ENCODE measurements at places on chromosomes 12 and 14.

- DNase-seq = no peak
Observed at GRCh38 chr12:33180918-33181317, 258.7 kb downstream of the SYT10 start.

DNA sequence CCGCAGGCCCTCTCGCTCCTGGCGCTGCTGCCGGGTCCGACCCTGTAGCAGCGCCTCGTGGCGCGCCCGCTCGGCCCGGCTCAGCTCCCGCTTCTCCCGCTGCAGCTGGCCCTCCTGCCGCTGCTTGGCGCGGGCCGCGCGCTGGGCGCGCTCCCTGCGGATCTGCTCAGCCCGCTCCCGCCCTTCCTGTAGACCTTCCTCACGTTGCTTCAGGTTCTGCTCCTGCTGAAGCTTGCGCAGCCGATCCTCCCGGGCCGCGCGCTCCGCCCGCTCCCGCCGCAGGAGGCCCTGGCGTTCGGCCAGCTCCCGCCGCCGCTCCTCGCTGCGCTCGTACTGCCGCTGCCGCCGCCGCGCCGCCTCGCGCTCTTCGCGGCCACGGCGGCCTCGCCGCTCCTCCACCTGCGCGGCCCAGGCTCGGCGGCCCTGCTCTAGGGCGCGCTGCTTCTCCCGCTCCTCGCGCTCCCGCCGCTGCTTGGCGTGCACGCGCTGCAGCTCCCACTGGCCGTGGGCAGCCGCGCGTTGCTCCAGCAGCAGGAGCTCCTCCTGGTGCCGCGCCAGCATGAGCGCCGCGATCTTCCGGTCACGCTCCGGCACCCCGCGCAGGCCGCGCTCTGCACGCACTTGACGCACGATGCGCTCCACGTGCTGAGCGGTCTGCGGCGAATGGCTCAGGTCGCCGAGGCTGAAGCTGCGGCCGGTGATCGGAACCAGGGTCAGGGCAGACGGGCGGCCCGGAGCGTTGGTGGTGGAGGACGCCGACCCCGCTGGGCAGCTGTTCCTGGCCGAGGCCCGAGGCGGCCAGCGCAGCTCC lies 2.4 kb downstream of the CCDC177 start:
- DNase-seq = peak; percentile 12

GRCh38 chr14:92404018-92404417 lies 81.1 kb downstream of the SLC24A4 start:
- DNase-seq = no peak

- no peak for DNase-seq
Observed at GRCh38 chr14:70827347-70827746, 18.0 kb upstream of the MAP3K9 start.

GRCh38 chr12:116244001-116244400 lies 33.5 kb downstream of the MED13L start:
- DNase-seq = no peak

DNA sequence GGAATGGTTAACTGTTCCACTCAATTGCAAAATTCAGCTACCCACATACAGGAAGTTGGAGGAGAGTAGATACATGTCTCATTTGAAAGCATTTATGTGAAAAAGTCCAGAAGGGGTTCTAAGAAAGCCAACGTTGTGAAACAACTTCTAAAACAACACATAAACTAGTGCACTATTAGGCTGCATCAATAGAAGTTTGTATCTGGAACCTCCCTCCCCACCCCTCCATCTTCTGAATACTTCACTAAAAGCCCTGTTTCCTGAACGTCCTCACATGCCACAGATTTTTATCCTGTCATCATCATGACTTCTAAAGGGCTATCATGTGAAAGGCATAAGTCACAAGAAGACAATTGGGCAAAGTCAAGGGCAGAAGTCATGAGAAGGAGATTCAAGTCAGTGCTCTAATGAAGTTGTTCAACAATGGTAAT lies 5.5 kb downstream of the KRT79 start:
- no peak for DNase-seq

GRCh38 chr12:15216036-15216889 lies 5.0 kb downstream of the RERG start:
- no peak for DNase-seq

GRCh38 chr12:110431957-110432587 lies 18.1 kb downstream of the ARPC3 start:
- DNase-seq = no peak

DNA sequence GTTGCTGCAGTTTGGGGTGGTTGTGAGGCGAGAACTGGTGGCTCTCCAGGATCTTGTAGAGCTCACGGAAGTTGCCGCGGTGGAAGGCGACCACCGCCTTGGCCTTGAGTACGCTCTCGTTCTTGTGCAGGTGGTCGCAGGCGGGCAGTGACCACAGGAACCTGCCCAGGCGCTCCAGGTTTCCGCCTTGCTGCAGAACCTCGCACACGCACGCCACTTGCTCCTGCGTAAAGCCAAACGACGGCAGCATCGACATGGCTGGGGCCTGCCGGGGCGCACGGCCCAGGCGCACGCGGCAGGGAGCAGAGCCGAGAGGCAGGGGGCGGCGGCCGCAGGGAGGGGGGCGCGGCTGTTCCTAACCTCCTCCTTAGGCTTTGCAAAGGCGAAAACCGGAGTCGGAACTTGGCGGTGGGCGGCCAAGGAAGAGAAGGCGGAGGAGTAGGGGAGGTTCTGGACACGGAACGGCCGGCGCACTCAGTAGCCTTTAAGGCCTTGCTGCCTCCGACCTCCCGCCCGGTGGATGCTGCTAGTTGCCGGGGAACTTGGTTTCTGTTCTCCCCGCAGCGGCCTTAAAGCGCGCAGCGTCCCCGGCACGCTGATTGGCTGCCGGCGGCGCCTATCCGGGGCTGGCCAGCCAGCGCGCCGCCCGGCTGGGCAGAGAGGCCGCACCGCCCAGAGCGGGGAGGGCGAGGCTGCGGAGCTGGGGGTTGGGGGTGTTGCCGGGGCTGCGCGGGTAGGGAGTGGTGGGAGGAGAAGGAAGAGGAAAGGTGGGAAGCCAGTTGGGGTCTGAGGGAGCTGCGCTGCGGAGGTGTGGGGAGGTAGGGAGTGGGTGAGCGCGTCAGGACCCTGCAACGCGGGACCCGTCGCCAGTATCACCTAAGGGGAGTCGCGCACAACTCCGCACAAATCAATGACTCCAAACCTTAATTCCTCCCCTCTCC lies at the start of gene SIX1:
Gene SIX1 (minus strand): TSS at position 544 of the 941 bp plus-strand sequence. CDS start 288 bp downstream, at position 256.
- peak; percentile 53 for DNase-seq

DNA sequence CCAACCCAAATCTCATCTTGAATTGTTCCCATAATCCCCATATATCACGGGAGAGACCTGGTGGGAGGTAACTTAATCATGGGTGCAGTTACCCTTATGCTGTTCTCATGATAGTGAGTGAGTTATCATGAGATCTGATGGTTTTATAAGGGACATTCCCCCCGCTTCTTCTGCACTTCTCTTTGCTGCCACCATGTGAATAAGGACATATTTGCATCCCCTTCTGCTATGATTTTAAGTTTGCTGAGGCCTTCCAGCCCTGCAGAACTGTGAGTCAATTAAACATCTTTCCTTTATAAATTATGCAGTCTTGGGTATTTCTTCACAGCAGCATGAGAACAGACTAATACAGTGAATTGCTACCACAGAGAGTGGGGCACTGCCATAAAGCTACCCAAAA lies 179.1 kb downstream of the LRIG3 start:
- DNase-seq = no peak

- no peak for DNase-seq
Observed at GRCh38 chr14:75822522-75823141, 159.2 kb downstream of the TGFB3 start.

- no peak for DNase-seq
Observed at GRCh38 chr12:121789800-121790728, 3.4 kb downstream of the RHOF start.

- DNase-seq = no peak
Observed at GRCh38 chr12:64431791-64432190, 20.1 kb upstream of the TBK1 start.

GRCh38 chr12:43167691-43168090 lies 384.3 kb downstream of the ADAMTS20 start:
- DNase-seq = no peak

GRCh38 chr14:89649451-89650075 lies 232.5 kb upstream of the FOXN3 start:
- DNase-seq = no peak

- no peak for DNase-seq
Observed at GRCh38 chr12:1932264-1932777, 13.9 kb upstream of the CACNA2D4 start.

DNA sequence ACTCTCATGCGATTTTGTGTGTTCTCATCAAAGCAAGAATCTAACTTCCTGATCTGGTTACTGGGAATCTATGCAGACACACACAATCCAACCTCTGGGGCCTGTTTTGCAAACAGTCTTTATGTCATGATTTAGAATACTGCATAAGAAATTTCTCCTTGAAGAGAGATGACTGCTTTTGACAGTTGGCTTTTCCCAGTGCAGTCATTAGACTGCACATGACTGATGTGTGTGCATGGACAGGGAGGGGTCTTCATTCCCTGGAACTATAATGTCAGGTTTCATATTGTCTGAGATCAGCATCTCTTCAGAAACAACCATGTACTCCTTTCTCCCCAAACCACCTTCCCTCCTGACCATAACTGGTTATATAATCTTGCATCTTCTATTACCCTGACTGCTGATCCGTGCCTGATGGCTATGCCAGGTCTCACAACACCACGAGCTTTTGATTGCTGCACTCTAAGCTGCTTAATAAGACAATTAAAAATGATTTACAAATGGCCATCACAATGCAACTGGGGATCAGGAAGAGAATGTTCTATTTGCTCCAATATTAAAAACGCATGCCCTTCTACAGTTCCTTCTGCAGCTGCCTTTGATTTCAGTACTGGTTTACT lies 995.4 kb downstream of the NRXN3 start:
- no peak for DNase-seq

GRCh38 chr14:91249841-91250616 lies 5.5 kb upstream of the GPR68 start:
- DNase-seq = no peak

DNA sequence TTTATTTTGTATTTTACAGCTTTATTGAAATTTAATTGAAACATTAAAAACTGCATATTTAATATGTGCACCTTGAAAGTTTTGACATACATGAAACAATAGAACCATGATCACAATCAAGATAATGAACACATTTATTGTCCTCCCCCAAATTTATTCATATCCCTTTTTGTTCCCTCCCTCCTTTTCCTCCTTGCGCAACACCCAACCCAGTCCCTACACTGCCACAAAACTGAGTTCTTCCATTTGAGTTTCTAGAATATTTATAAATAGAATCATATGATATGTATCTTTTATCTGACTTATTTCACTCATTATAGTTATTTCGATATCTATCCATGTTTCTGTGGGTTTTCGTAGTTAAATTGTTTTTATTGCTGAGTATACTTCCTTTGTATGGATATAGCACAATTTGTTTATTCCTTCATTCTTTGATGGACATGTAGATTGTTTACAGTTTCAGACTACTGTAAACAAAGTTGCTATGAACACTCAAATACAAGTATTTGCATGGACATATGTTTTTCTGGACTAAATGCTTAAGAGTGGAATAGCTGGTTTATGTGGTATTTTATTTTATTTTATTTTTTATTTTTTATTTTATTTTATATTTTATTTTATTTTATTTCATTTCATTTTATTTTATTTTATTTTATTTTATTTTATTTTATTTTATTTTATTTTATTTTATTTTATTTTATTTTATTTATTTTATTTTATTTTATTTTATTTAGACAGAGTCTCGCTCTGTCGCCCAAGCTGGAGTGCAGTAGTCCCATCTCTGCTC lies 359.1 kb downstream of the SLC6A15 start:
- no peak for DNase-seq

DNA sequence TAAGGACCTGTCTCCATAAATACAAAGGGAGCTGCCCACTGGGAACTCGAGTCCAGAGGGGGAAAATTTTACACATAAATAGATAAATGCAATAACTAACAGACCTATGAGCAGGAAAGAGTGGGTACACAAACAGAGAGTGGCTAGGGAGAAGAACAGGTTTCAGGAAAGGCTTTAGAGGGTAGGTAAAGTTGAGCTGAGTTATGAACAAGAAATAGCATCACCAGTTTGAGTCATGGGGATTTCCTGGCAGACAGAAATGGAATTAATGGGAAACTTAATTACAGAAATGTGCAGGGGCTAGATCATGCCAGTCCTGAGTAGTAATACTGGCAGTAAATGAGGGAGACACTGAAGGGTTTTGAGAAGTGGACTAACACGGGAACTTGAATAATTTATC lies 58.0 kb upstream of the CCDC175 start:
- DNase-seq = no peak

- DNase-seq = no peak
Observed at GRCh38 chr12:7015555-7016370, 2.5 kb downstream of the LPCAT3 start.

- no peak for DNase-seq
Observed at GRCh38 chr12:49369411-49370145, 2.3 kb downstream of the SPATS2 start.

- no peak for DNase-seq
Observed at GRCh38 chr14:95078867-95079266, 78.5 kb downstream of the DICER1 start.

DNA sequence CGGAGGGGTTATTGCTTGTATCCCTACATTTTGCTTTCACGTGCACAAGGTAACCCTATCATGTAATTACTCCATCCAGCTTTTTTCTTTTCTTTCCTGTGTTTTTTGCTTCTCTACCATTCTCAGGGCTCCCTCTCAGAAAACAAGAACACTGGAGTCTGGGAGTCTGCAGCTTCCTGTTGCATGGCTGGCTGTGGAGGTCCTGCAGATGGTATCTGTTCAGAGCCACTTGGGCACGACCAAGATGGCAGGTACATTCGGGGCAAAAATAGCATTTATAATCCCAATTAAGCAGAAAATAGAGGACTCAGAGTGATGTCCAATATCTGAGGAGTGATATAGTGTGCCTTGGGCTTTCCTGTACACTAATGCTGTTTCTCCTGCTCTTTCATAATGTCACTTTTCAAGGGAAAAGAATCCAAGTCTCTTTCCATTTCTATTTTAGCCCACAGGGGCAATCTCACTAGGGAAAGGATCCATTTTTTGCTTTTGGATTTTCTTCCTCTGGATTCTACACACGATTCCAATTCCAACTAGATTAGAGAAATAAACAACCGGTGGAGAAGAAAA lies 3.2 kb upstream of the NUMB start:
- no peak for DNase-seq

DNA sequence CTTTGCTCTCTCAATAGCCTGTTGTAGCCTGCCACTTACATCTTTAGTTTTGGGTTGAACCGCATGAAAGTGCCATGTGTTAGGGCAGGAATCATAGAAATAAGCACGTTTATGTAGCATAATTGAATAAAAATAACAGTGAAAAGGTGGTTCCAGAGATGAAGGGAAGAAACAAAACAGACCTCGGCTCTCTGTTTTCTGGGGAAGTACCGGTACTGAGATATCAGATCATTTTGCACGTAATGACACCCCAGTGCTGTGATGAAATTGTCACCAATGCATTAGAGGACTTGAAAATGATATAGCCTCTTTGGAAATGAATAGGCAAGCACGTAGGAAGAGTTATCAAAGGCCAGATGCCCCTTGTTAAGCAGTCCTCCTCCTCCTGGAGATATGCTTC lies 42.5 kb upstream of the DLK1 start:
- DNase-seq = no peak

GRCh38 chr12:91813701-91814100 lies 331.9 kb downstream of the BTG1 start:
- no peak for DNase-seq
